Stimulated activated CD4-positive, alpha-beta T cell treated with anti-CD3 and anti-CD28 coated beads, TNF-alpha, amount 100 ng/mL, for 24 hours (primary cell): ENCODE measurements at places on chromosomes 1 and 21.

- DNase-seq, result no peak
Observed at GRCh38 chr1:18139198-18139981, 31.8 kb downstream of the IGSF21 start.

DNA sequence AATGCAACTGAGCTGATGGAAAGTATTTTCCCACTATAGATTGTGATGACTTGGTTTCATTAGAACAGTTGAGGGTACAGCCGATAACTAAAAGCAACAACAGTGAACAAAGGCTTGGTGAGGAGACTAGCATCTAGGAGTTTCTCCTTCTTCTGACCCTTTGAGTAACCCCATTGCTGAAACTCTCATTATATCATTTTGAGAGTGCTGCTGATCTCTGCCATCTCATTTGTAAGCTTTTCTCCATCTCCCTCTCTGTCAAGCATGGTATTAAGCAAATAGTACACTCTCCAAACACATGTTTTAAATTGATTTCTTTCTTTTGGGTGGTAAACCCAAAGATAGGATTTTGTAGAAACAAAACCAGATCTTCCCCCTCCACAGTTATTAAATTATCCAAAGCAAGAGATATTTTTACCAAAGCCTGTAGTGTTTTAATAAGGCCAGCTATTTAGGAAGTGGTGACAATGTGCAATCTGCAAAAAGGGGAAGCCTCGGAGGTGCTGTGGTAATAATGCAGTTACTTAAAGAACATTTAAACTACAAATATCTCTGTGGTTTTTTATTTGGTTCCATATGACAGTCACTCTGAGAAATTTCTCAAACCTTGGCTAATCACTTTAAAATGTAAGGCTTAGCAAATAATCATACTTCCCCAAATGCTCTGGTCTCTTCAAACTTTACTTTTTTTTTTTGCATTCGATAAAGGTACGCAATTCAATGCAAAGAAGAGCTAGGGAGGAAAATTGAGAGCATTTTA is 287.5 kb downstream of the HLX start:
- DNase-seq, result no peak

DNA sequence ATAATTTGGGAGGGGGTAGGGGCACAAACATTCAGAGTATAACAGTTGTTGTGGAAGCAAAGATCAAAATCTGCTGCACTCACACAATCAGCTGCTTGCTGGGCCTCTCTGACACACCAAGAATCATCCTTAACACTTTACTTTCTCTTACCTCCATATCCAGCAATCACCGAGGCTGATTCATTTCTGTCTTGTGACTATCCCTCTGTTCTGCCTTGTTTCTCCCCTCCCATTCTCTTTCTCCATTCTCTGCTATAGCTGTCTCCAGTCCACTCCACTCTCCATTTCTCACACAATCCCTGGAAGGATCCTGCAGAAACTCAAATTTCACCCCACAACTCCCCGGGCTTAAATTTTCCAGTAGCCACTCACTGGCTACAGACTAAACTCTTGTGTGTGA is 91.8 kb upstream of the NGF start:
- DNase-seq, result no peak

DNA sequence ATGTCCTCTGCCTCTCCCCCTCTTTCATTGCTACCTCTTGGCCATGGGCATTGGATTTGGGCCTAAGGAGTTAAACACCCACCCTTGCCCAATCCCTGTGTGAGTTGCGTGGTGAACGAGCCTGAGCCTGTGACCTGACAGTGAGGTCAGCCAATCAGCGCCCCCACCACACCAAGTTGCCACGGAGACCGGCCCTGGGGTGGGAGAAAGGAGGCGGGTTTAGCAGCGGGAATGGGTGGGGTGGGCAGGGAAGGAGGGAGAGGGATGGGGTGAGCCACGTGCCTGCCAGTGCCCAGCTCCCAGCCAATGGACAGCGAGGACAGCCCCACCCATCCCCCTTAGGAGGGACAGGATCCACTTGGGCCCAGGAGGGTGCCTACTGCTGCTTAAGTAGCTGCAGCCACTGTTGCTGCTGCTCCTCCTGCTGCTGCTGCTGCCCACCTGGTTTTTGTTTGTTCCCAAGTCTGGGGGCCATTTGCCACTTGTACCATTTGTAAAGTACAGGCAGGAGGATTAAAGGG is 9.5 kb downstream of the ZBTB7B start:
- DNase-seq, result no peak

DNA sequence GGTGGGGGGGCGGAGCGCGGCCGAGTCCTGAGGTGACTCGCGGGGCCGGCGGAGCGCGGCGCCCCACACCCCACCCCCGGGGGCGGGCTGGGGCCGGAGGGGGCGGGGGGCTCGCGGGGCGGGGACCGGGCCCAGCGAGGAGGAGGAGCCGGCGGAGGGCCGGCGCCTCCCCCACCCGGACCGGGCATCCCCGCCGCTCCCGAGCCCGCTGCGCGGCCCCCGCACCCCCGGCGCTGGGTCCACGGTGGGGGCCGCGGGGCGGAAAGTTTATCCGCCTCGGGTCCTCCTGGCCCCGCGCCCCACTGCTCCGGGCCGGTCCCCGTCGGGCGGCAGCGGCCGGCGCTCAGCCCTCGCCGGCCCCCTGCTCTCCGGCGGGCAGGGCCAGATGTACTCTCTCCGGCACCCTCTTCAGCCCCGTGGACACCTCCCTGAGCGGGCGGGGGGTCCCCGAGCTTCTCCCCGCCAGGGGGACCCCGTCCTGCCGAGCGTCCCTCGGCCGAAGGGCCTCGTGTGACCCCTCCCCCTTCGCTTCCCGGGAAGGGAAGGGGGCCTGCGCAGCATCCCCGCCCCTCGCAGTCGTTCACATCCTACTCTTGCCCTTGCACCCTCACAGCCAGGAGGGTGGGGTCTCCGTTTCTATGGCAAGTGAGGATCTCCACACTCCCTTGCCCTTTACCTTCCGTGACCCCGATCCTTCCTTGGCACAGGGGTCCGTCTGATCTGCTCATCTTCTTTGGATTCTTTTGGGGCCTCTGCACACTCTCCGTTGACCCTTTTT is 663 bp downstream of the CAMTA1 start:
- DNase-seq, result peak; percentile 47

DNA sequence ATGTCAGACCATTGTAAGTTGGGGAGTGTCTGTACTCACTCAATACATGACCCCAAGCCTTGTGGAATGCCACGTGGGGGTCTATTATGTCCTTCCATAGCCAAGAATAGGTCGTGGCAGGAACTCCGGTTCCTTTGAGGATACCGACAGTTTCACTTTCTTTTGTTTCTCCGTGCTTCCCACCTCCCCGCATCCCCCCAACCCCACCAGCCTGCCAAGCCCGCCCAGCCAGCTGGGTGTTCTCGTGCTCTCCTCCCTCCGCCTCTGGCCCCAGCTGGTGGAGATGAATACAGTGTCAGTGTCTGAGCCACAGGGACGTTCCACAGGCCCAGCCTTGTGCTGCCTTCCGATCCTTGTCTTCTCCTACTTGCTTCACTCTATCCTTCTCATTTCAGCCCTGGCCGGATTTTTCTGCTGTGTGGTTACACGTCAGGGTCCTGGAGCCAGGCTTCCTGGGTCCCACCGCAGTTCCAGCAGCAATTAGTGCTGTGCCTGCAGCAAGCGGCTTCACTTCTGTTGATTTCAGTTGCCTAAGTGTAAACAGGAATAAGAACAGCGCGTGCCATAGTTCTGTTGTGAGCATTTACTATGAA is 4.1 kb upstream of the AGTRAP start:
- no peak for DNase-seq

GRCh38 chr21:34693192-34693810 is 24.5 kb downstream of the CLIC6 start:
- DNase-seq, result peak; percentile 48

DNA sequence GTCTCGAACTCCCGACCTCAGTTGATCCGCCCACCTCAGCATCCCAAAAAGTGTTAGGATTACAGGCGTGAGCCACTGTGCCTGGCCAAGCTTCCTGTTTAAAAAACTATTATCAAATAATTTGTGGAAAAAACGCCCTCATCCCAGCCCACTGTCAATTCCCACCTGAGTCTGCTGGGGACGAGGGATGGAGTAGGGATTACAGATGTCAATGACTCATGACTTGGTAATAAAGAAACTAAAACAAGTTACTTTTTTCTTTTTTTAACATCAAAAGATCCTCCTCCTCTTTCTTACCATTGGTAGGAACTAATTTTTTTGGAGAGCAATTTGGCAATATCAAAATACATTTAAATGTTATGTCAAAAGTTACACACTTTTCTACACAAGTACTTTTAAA is 9.7 kb downstream of the CNN3 start:
- DNase-seq, result no peak

DNA sequence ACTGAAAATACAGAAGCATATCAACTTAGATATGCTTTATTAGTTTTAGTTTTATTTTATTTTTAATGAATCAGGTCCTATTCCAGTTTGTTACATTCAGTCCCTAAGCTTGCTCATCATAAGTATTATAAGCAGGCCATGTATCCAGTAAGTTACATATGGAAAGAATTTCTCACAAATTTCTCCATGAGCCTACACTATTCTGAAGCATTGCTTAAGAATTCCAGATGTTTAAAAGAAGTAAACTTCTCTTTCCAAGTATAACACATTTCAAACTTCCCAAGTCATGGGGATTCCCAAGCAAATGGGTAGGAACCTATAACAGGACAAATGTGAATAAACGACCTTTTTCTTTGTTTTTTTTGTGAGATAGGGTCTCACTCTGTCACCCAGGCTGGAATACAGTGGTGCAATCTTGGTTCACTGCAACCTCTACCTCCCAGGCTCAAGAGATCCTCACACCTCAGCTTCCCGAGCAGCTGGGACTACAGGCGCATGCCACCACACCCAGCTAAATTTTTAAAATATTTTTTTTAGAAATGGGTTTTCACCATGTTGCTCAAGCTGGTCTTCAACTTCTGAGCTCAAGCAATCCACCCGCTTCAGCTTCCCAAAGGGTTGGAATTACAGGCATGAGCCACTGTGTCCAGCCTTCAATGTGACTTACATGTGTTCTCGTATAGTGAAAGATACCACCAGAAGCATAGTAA is 39.0 kb downstream of the ST7L start:
- no peak for DNase-seq

DNA sequence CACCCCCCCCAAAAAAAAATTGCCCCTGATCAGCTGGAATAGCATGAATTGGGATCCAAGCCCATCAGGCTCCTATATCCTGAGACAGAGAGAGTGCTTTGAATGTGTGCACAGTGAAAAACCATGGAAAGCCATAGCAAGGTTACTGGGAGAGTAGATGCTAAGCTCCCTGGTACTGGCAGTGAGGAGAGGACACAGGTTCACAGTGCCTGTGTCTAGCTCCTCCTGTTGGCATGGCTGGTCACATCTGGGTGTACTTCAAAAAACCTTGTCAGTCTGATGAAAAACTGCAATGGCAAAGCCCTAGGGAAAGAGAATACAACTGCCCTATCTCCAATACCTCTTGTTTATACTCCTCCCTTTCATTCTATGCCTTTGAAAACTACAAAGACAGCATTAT is 12.9 kb downstream of the COPA start:
- DNase-seq, result no peak

GRCh38 chr1:37752583-37753471 is 12.1 kb downstream of the EPHA10 start:
- peak; percentile 46 for DNase-seq

GRCh38 chr1:92277105-92277723 is 21.6 kb downstream of the GLMN start:
- no peak for DNase-seq

- DNase-seq, result no peak
Observed at GRCh38 chr1:58827298-58827697, 43.5 kb upstream of the JUN start.

GRCh38 chr1:97489834-97490233 is 431.0 kb downstream of the DPYD start:
- DNase-seq, result no peak

GRCh38 chr21:45592626-45593134 is 50.4 kb upstream of the SLC19A1 start:
- no peak for DNase-seq

DNA sequence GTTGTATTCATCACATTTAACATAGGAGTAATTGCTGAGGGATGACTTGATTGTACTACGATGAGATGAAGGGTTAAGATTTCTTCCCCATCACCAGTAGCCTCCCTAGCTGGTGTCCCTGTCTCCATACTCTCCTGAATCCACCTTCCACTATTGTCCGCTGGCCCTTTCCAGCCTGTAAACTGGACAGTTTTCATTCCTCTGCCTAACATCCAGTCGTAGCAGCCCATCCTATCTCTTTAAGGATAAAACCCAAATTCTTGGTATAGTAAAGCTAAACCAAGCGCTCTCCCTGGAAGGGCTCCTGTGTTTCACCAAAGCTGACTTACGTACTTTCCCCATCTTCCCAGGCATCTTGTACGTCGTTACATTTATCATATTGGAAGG is 670 bp downstream of the COX20 start:
- DNase-seq, result no peak

DNA sequence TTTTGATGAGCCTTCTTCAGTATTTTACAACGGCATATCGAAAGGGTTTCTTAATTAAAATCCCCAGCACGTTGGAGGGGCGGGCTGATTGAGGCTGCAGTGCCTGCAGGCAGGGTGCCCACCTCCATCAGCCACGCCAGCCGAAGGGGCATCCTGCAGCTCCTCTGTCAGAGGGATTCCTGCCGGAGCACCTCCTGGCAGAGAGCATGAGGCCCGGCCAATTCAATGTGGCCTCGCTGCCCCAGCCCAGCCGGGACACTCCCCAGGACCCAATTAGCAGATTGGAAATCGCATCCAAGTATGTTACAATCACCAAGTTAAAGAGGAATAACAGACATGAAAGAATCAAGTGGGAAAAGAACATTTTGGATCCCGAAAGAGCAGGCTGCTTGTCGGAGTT is 216.6 kb downstream of the ST6GALNAC3 start:
- DNase-seq, result no peak

DNA sequence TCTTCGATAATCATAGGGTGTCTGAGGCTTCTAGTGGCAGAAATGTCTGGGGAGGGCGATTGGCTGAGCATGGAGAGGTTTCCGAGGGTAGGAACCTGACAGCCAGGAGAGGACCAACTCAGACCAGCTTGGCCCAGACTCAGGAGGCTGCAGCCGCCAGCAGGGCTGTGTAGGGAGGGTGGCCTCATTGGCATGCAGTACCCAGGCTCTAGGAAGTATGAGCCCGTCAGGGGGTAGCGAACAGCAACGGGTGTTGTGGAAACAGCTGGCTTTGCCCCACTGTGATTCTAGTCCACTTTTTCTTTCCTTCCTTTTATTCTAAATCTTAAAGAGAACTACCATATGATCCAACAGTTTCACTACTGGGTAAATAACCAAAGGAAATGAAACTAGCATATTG is 103.3 kb downstream of the DIRAS3 start:
- no peak for DNase-seq

GRCh38 chr21:40829791-40830190 is 17.2 kb downstream of the DSCAM start:
- DNase-seq, result no peak

DNA sequence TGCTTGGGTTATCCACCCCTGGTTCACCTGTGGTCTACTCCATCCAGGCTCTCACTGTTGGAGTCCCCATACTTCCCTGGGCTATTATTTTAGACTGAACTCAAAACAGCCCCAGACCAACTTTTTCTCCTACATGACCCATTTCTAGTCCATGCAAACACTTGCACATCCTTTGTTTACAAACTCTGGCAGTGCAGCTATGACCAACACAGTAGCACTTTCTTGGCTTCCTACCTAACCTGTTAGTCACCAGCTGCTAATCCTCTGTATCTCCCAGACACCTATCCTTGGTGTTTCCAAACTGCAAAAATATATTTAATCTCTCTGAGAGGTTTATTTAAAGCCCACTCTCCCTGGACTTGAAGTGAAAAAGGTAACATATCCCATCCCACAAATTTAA is 90.8 kb downstream of the DDAH1 start:
- DNase-seq, result no peak
